NCI-H2081 (cell line): ENCODE measurements at places on chromosomes 2 and 18.

DNA sequence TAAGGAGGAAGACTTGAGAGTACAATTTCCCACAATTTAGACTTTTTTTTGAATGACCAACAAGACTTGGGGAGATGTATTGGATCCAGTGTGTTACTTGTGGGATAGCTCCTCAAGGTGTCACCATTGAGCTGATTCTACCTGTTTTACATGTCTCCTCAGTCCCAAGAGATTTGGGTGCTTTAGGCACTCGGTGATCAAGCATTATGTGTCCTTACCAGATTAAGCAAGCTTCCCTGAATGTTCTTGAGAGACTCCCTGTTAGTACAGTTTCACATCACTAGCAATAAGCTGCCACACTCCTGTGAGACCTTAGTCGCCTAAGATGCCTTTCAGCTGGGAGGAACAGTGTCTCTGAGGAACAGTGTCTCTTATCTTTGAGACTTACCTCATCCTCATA is 384.3 kb upstream of the SYT4 start:
- peak; percentile 77 for DNase-seq

DNA sequence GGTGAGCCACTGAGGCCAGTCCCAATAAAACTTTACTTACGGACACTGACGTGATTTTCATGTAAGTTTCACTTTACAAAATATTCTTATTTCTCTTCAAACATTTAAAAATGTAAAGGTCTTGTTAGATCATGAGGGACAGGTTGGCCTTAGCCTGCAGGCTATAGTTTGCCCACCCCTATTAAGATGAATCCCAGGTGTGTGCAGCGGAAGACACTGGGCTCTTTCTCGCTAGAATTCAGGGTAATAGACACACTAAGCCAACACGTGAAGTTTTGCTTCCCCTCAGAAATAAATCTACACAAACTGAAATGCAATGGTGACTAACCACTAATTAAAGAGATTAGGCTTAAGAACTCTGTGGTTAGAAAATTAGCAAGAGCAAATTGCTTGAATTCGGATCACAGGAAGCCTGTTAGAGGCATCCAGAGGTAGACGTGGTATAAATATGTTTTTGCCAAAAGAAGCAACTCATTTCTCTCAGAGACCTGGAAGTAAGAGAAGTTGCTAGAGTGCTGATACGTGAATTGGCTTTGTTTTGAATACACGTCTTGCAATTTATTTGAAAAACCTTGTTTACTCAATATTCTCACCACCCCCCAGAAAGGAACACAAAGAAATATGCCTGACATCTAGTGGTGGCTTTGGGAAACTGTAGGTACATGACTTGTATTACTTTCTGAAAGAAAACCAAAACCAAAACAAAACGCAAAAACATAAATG is 151.6 kb downstream of the DTNB start:
- DNase-seq: peak; percentile 87

DNA sequence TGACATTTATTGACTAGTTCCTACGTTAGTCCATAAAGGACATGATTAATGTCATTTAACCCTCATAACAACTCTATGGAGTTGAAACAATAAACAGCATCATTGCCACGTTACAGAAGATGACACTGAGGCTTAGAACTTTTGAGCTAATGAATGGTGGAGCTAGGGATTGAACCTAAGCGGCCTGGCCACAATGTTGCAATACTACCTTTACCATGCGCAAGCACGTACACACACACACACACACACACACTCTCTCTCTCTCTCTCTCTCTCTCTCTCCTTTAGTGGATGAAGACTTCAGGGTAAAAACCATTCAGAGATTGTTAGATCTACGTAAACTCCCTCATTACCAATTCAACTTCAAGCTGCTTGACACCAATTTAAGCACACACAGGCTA is 875 bp upstream of the MAP3K19 start:
- no peak for DNase-seq

DNA sequence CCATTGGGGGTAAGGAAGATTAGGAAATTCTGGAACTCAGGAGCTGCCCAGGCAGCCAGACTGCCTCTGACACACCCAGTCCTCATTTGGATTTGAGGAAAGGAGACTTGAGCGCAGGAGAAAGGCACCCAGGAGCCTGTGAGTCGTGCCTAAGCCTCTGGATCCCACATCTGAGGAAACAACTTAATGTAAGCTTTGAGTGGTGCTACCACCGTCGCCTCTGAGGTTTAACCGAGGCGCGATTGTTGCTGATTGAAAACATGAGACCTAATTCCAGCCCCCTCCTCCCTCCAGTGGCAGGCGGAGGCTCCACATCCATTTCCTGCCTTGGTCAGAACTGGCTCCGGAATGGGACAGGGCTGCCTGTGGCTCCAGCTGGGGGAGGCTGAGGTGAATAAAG is 176.7 kb upstream of the PKDCC start:
- DNase-seq: no peak

DNA sequence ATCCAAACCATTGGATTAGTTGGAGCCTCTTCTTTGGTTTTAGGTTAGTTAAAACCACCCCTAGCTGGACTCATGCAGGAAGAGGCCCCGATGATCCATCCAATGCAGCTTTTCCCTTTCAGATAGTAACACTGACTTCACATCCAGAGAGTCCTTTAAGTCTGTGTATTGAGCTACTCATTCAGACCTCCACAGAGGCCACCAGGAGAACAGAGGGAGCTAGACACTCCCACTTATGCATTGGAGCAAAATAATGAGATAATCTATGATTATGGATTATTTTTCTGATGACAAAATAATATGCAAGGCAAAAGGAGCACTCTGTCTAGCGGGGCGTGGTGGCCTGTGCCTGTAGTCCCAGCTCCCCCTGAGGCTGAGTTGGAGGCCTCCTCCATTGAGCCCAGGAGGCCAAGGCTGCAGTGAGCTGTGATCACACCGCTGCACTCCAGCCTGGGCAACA is 1.6 kb upstream of the ROCK2 start:
- DNase-seq: no peak
